ENCODE measurements at places on chromosomes 2 and 18.

DNA sequence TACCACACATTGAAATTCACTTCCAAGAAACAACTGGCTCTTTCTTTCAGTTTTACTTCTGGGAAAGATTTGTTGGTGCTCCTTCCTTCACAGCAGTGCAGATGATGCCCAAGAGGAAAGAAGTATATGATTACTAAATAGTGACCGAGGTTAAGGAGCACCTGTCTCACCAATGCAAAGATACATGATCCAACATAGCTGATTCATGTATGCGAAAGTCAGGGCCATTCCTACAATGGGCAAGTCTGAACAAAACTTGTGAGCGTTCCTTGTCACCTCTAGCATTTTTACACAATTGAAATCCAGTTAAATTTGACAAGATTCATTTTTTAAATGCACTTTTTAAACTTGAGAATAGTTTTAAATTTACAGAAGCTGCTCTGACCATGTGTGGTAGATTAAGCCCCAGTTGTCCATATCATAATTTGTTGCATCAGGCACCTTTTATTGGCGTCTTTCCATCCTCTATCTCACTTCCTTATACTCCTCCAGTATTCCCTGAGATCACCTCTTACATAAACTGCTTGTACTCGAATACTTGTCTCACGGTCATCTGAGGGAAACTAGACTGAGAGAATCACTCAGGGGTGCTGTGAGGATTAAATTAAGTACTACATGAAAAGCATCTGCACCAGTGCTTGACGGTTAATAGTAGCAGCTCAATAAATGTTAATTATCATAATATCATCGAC is 438.8 kb upstream of the CDH20 start:
- no peak for DNase-seq

- DNase-seq = no peak
These were observed 123.6 kb upstream of the GPC1 start for GRCh38 chr2:240311821-240312220.

DNA sequence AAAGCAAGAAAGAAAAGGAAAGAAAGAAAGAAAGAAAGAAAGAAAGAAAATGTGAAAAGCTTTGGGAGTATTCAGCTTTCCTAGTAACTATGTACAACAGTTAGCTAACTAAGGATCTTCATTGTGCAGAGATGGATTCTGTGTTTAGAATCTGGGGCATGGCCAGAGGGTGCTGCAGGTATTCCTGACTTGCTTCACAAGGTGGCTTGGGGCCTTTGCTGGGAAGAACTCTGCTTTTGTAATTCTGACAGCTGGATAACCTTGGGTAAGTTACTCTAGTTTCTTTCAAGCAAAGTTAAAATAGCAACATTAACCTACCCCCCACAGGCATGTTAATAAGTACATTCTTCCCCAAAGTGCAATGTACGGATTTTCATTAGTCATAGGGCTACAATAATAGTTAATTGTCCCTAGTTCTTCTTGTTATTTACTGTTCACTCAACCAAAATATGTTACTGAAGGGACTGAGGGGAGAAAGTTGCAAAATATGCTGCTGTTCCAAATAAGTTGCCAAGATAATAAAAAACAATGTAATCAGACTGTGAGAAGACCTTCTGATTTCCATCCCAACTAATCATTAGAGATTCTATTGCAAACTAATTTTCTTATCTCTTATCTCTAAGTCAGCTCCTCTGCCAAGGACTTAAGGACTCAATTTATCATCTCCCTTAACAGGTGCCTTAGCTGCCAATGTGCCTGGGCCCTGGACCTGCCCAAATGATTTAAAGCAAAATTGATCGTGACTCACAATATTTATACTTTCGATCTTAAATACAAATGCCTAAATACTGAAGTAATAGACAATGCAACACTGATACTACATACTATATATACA is 50.3 kb downstream of the SERPINB8 start:
- no peak for DNase-seq

- DNase-seq = no peak
These were observed 23.5 kb downstream of the HPCAL1 start for GRCh38 chr2:10326151-10326616.

DNA sequence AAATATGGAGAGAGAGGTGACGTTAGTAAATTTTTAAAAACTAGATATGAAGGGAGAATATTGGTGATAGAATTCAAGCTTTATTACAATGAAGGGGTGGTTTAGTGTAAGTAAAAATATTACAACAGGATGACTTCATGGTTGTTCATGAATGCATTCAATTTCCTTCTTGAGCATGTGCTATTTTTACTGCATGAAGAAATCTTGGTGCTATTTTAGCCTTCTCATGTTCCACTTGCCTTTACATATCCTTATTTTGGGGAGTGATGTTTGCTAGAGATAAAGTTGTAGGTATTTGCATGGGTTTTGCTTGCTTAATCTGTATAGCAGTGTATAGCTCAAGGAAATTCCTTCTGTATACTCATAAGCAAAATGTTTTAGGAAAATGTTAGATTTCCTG is 195.0 kb upstream of the MMADHC start:
- DNase-seq = no peak

GRCh38 chr2:181456660-181457120 is 496 bp upstream of the ITGA4 start:
- peak; percentile 91 for DNase-seq

DNA sequence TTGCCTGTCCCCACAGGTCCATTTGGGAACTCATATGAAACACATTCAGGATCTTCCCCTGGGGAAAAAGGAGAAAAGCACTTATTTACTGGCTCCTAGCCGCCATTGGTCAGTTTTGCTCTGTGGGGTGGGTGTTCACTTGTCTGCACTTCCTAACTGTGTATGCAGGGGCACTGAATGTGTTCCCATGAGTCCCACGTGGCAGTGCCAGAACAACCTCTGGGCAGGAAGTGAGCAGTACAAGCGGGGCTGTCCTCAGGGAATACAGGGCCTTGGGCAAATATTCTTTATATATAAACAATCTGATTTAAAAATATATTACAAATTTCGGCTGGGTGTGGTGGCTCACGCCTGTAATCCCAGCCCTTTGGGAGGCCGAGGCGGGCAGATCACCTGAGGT is 21.8 kb upstream of the CTIF start:
- DNase-seq = no peak

GRCh38 chr2:239321596-239322415 is 79.0 kb downstream of the HDAC4 start:
- peak; percentile 16 for DNase-seq

- DNase-seq = no peak
These were observed 511 bp upstream of the ANKMY1 start for GRCh38 chr2:240558236-240558761.

DNA sequence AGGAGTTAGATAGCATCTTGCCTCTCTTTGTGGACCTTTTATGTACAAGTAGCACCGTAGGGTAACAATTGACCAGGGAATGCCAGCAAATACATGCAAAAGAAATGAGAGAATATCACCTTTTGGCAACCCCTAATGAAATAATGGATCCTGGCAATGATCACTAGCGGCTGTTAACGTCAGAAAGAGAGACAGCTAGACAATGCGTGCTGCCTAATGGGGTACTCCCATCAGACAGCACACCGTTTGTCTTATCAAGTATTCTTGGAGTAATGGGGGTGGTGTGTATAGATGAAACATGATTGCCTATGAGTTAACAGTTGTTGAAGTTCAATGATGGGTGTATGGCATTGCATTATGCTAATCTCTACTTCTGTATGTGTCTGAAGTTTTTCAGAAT is 1.6 kb downstream of the ELAC1 start:
- DNase-seq = no peak

GRCh38 chr2:2686222-2686621 is 355.1 kb upstream of the MYT1L start:
- peak; percentile 4 for DNase-seq

- DNase-seq = no peak
These were observed 51.8 kb upstream of the CTDP1 start for GRCh38 chr18:79627750-79628294.
